Small intestine (tissue), 16 donors: ENCODE measurements at places on chromosomes 4 and X.

DNA sequence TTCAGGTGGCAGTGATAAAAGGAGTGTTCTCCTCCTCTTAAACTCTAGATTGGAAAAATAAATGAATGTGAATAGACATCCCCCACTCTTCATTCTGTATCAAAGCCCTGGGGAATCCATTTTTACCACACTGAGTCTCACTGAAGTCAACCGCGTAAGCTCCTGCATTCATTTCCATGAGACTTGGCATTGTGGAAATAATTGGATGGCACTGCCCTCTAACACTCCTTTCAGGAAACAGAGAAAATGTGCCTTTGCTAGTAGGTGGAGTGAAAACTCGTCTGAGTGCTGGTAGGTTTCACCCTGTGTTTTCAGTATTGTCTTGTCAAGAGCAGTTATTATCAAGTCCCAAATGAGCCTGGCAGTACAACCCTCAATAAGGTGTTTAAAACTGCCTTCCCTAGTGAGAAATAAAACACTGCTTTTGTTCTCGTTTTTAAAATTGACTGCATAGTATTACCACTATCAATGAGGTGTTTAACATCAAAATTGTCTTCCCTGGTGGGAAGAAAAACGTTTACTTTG, 9.7 kb upstream of the CDKN2AIP start:
- peak; percentile 17 for DNase-seq

DNA sequence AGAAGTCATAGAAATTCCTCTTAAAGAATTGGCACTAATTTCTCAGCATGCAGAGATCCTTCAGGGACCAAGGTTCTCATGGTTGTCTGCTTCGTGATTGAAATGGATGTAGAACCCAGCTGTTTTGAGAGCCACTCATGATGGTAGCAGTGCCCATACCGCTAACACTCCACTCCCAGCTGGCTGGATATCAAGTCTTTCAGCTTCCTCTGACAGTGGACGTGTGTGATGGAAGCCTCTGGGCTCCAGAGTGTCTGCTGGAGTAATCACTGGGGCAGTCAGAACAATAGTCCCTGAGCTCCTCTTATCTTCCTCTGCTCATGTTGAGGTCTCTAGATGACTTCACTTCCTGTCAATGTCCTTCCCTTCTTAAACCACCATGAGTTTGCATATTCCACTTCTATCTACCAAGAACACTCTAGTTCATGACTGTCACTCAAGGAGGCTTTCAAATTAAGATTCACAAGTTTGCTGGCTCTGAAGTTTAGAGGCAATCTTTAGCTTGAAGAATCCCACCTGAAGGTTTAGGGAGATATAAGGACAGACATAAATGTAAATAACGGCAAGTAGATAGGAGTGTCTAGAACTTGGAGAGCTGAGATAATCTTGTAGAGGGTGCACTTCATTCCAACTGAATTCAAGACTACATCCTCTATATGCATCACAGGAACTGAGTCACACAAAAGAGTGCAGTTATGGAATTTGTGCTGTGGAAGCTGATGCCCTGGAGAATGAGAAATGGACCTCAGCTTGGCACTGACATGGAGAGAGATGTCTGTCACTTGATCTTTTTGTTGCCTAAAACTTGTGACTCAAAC, 64.5 kb upstream of the WDR1 start:
- no peak for DNase-seq

GRCh38 chr4:87745064-87745807, 54.1 kb upstream of the IBSP start:
- no peak for DNase-seq

- DNase-seq, result no peak
These were observed 495.4 kb downstream of the PCDH19 start for GRCh38 chrX:99914635-99915034.

GRCh38 chr4:48899950-48900349, 6.6 kb downstream of the OCIAD2 start:
- DNase-seq, result no peak

DNA sequence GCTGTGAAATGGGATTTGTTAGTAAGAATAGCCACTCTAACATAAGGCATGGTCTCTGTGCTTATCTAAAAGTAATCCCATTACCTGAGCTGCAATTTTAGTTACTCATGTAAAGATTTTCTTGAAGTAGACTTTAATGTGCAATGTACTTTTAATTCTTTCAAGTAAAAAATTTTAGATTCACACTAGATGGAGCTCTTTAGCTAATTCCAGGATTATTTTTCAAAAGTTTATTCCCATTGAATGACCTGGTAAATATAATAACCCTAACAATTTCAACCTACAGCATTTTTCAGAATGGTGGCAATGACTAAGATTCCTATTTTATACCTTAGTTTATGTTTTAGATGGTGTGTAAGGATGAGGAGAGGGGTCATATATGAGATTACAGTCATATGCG, 18.1 kb downstream of the USP38 start:
- no peak for DNase-seq

DNA sequence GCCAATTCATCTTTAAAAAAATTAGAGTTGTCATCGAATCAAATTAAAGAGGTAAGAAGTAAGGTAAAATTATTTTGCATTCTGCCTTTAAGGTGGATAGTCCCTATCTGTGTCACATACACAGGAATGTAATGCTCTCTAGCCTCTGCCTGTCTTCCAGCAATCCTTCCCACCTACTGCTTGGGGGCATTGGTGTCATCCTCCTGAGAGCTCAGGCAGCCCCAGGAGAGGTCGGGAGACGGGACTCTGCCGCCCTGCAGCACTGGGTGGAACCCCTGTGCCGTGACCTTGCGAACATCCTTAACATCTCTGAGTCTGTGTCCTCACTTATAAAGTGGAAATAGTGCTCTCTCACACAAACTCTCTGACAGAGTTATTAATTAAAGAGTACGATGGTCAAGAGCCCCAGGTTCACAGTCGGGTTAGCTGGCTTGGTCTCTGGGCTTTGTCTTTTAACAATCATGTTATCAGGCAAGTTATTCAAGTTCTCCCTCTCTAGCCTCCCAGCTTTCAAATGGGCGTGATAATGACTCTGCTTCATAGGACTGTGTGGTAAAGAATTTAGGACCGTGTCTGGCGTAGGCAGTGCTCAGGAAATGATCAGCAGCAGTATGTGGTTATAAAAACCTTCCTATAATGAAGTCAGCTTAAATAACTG, 10.2 kb downstream of the TLR3 start:
- no peak for DNase-seq

DNA sequence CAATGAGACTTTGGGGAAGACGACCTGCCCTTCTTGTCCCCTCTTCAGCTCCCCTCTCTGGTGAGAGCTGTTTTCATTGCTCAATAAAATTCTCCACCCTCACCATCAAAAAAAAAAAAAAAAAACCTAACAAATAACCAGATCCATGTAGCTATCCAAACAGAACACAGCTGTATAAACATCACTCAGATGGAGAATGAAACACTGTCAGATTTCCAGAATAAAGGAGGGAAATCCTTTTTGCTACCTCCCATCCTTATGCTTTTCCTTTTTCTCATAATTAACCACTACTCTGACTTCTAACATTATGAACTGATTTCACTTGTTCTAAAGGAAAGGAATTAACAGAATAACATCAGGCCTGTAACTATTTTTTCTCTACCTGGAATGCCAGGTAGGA, 155.6 kb downstream of the PPP4R3C start:
- DNase-seq, result no peak

GRCh38 chr4:175805846-175806245, 6.2 kb downstream of the GPM6A start:
- DNase-seq, result no peak
